ENCODE measurements at places on chromosomes 6 and 20.

GRCh38 chr20:8376940-8377339 is 244.9 kb downstream of the PLCB1 start:
- H3K4me3 ChIP-seq = no peak overlapping the region
- no peak overlapping the region for H3K27ac ChIP-seq
- no peaks in the 10 kb centered on the region for H3K36me3 ChIP-seq
- no peak for DNase-seq
- H3K4me1 ChIP-seq = no peaks in the 10 kb centered on the region

GRCh38 chr6:139126255-139126654 is 8.6 kb upstream of the HECA start:
- peaks cover 5% of the 10 kb centered on the region for H3K36me3 ChIP-seq
- H3K4me3 ChIP-seq = no peak overlapping the region
- no peaks in the 10 kb centered on the region for H3K27me3 ChIP-seq
- H3K4me1 ChIP-seq = peaks cover 44% of the 10 kb centered on the region
- peak overlapping the region; percentile 95 for H3K27ac ChIP-seq

DNA sequence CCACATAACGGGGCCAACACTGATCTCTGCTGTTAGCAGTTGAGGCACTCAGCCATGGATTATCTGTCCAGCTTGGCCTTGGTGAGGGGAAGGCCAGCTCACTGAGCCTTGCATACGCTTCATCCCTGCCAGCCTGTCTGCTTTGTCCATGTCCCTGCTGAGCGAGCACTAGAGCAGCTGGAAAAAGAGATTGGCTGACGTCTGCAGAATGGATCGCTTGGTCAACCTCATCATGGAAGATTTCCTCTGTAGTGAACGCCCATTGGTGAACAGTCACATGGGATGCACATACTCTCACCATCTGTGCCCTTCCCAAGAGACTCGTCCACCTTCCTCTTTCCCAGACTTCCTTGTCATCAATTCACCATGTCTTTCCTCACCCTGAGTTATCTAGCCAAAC is 26.9 kb downstream of the MUC22 start:
- no peak for DNase-seq
- H3K27me3 ChIP-seq = peaks cover 24% of the 10 kb centered on the region
- H3K36me3 ChIP-seq = no peaks in the 10 kb centered on the region
- H3K4me1 ChIP-seq = no peaks in the 10 kb centered on the region
- H3K4me3 ChIP-seq = no peak overlapping the region
- H3K27ac ChIP-seq = no peak overlapping the region

DNA sequence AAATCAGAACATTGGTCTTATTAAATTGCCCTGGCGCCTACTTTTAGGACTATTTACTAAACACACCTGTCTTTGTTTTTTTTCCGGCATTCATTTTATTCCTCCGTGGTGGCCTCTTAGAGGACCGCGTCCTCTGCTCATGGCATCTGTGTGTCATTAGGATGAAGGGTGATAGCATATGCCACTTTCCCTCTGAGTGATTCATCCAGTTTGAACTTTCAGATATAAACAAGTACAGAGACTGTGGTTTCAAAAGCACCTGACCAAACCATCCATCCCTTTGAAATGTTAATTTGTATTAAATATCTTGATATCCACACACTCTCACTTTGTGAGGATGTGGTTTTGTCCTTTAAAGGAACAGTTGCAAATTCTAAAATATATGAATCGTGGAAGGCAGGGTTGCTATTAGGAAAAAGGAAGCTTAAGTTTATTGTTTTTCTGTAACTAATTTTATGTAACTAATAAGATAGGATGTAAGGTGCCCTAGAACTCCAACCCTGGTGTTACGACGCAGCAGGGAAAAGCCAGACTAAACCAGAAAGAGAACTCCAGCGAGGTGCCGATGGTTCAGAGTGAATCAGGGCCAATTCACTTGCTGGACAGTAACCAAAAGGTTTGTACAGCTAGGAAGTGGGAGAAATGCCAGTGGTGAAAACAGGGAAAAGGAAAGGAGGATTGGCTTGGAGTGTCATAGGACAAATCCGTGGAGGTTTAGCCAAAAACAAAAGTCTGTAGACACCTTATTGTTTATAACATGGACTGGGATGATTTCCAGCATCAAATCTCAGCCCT is 98.7 kb downstream of the SHLD1 start:
- H3K4me1 ChIP-seq = peaks cover 29% of the 10 kb centered on the region
- H3K36me3 ChIP-seq = no peaks in the 10 kb centered on the region
- no peak for DNase-seq
- no peak overlapping the region for H3K27ac ChIP-seq

- no peaks in the 10 kb centered on the region for H3K4me1 ChIP-seq
- H3K4me3 ChIP-seq = no peak overlapping the region
- H3K36me3 ChIP-seq = no peaks in the 10 kb centered on the region
- no peak overlapping the region for H3K27ac ChIP-seq
- peaks cover 4% of the 10 kb centered on the region for H3K27me3 ChIP-seq
Measured at GRCh38 chr6:44508646-44509045, 121.1 kb downstream of the CDC5L start.

DNA sequence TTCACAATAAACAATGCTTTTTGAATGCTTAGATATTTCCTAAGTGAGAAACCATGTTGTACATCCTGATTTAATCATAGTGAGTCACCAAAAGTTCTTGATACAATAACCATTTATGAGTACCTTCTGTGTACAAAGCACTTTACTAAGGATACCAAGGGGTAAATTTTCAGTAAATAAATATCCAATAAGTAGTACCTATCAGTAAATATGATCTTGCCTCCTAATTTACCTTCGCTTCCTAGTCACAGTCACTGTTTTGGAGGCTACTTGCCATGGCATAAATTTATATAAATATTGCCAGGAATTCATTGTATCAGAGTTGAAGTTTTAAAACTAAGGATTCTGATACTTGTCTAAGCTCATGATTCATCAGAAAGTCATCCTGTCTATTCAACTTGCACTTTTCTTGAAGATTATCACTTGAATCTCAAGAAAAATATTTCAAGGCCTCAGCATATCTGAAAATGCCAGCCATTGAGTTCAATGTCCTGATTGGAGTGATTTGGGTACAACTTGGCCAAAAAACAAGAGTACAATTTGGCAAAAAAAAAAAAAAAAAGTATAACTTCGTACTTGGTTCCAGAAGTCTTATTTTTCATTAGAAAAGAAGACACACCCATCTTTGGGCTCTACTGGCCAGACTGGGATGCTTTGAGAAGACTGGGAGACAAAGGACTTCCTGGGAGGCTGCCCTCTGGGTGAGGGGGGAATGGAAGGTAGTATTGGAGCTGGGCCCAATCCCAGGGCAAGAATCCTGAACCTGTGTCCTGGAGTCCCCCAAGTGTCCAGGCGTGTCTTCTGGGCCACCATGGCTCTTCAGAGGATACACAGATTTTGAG is 32.8 kb downstream of the RAB22A start:
- peaks cover 14% of the 10 kb centered on the region for H3K4me1 ChIP-seq
- no peak overlapping the region for H3K27ac ChIP-seq
- no peaks in the 10 kb centered on the region for H3K27me3 ChIP-seq
- no peak overlapping the region for H3K4me3 ChIP-seq

- H3K27me3 ChIP-seq = no peaks in the 10 kb centered on the region
- H3K4me3 ChIP-seq = no peak overlapping the region
- H3K27ac ChIP-seq = no peak overlapping the region
- H3K4me1 ChIP-seq = no peaks in the 10 kb centered on the region
Measured at GRCh38 chr6:9942131-9942530, 472.7 kb downstream of the TFAP2A start.

- H3K27me3 ChIP-seq = peaks cover 6% of the 10 kb centered on the region
Measured at GRCh38 chr6:105432797-105433196, 29.9 kb upstream of the PREP start.

DNA sequence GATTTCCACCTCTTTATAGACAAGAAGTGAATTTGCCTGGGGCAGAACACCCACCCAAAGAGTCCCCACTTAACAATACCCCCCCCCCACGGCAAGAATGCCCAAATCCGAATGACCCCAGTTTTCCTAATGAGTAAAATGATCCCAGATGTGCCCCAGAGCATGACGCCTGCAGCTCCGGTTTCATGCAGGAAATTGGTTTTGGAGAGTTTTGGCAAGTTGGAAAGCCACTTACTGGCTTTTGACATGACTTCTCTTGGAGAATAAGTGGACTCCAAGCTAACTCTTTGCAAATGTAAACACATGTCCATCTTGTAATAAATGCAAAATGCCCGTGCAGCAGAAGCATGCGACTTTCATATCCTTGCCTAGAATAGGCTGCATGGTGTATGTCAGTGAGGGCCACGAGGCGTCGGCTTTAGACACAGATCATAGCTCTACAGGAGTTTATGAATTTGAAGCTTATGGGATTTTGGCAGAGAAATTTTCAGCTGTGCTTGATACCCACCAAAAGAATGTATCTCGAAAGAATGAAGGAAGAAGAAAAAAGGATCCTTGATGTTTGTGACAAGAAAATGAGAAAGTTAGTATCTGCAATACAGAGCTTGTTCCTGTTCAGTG is 24.2 kb downstream of the EDN3 start:
- no peaks in the 10 kb centered on the region for H3K36me3 ChIP-seq
- H3K4me3 ChIP-seq = no peak overlapping the region
- DNase-seq = no peak
- no peaks in the 10 kb centered on the region for H3K4me1 ChIP-seq
- peaks cover 8% of the 10 kb centered on the region for H3K27me3 ChIP-seq
- no peak overlapping the region for H3K27ac ChIP-seq

DNA sequence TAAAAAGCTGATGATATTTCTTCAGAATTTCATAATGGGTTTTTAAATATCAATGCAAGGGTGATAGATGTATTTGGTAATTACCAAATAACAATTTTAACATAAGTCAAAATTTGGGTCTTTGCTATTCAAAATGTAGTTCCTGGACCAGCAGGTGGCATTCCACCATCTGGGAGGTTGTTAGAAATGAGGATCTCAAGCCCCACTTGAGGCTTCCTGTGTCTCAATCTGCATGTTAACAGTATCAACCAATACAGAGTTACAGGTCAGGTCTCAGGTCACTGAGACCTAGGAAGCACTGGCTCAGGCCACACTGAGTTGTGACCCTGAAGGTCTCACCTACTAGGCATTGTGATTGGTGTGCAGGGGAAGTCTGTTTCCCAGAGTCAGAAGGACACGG is 57.2 kb upstream of the MTRF1L start:
- no peak overlapping the region for H3K27ac ChIP-seq
- no peaks in the 10 kb centered on the region for H3K36me3 ChIP-seq
- DNase-seq = no peak
- H3K4me1 ChIP-seq = no peaks in the 10 kb centered on the region
- no peak overlapping the region for H3K4me3 ChIP-seq

DNA sequence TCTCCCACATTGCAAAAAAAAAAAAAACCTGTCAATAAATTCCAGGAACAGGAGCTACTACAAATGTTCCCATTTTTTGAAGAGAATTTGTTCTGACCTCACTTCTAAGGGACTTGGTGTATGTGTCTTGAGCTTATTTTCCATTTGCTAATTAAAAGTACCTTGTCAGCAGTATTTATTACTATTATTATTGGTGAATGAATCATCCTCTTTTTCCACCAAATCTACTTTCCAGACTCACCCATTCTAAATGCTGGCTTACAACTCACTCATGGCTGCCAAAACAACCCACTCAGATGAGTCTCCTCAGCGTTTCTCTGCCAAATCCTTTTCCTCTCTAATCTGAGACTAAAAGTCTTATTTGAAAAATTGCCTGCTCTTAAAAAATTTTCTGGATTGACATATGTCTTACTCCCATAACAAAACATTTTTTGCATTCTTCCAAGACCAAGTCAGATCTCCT is 33.2 kb upstream of the TASP1 start:
- H3K4me3 ChIP-seq = no peak overlapping the region
- no peaks in the 10 kb centered on the region for H3K4me1 ChIP-seq
- DNase-seq = no peak

DNA sequence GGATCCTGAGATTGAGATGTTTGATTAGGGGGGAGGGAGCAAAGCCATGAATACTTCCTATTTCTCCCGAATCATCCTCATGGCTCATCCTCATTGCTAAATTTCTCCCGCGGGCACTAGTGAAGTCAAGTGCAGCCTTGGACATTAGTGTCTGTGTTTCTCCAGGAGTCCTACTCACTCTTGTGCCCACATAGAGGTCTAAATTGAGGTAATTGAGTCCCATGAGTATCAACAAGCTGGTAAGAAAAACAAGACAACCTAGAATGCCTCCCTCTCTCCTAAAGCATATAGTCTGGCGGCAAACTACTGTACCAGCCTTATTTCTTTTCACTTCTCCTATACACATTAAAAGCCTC is 420 bp downstream of the CENPQ start:
- peaks cover 38% of the 10 kb centered on the region for H3K36me3 ChIP-seq
- H3K27me3 ChIP-seq = no peaks in the 10 kb centered on the region
- no peak for DNase-seq
- H3K4me3 ChIP-seq = peak overlapping the region; percentile 98
- peak overlapping the region; percentile 96 for H3K27ac ChIP-seq
- peaks cover 53% of the 10 kb centered on the region for H3K4me1 ChIP-seq

- no peak overlapping the region for H3K27ac ChIP-seq
- DNase-seq = no peak
- no peak overlapping the region for H3K4me3 ChIP-seq
- peaks cover 13% of the 10 kb centered on the region for H3K27me3 ChIP-seq
- peaks cover 23% of the 10 kb centered on the region for H3K4me1 ChIP-seq
- peaks cover 5% of the 10 kb centered on the region for H3K36me3 ChIP-seq
Measured at GRCh38 chr20:3652676-3653596, 10.3 kb downstream of the GFRA4 start.

Data from activated CD4-positive, alpha-beta memory T cell treated with anti-CD3 and anti-CD28 coated beads, Interleukin-2, amount 10 ng/mL, durations not matched to agents 7 days and 5 days (primary cell).